Smooth muscle cell of trachea (primary cell): ENCODE measurements at places on chromosomes 1 and 21. TPM values are rescaled to one million over a fixed set of nuclear protein-coding genes. Genes with fewer than 3 reads are reported as not detected.

The EDN2 gene
- 0.33 TPM in 1 of 2 replicates, not detected in the other for total RNA-seq

The AVPR1B gene
- total RNA-seq, result not detected in 2 replicates

The OR2AK2 gene
- not detected in 2 replicates for total RNA-seq

The OR2T29 gene
- total RNA-seq, result not detected in 2 replicates

The UMODL1 gene
- not detected in 2 replicates for total RNA-seq

The AKT3 gene
- total RNA-seq, result 25.6 and 31.4 TPM in 2 replicates

The BPNT1 gene
- total RNA-seq, result 17.7 and 33.9 TPM in 2 replicates

The SLC5A9 gene
- total RNA-seq, result not detected in 2 replicates

The KRTAP10-2 gene
- not detected in 2 replicates for total RNA-seq

The MRPL9 gene
- 73.1 and 97.4 TPM in 2 replicates for total RNA-seq

The PGD gene
- 234 and 565 TPM in 2 replicates for total RNA-seq

The TMEM61 gene
- total RNA-seq, result not detected in 2 replicates

The RUNX1 gene
- 16.0 and 29.9 TPM in 2 replicates for total RNA-seq

The OR2L8 gene
- total RNA-seq, result not detected in 2 replicates

The HMCN1 gene
- 7.4 and 10.9 TPM in 2 replicates for total RNA-seq

The APOBEC4 gene
- total RNA-seq, result not detected in 2 replicates
